A549 treated with CORT108297 at 1 μM for 4 hours (cell line): ENCODE measurements at places on chromosomes 1 and 21. TPM values are rescaled to one million over a fixed set of nuclear protein-coding genes. Genes with fewer than 3 reads are reported as not detected.

The LEFTY1 gene
- total RNA-seq = 0.15 to 0.54 TPM (median 0.46 TPM) in 5 replicates

The TNFSF4 gene
- 0.03 to 0.04 TPM (median 0.03 TPM) in 3 of 5 replicates, not detected in the others for total RNA-seq

The RGS8 gene
- not detected in 5 replicates for total RNA-seq

The FMO4 gene
- total RNA-seq = 0.44 to 0.68 TPM (median 0.50 TPM) in 5 replicates

The TAS1R3 gene
- 0.12 to 0.17 TPM (median 0.14 TPM) in 5 replicates for total RNA-seq

The SELL gene
- total RNA-seq = 0.14 to 0.36 TPM (median 0.19 TPM) in 5 replicates

The SPRR1A gene
- total RNA-seq = not detected in 5 replicates

The TNNT2 gene
- total RNA-seq = 0.10 TPM in 1 of 5 replicates, not detected in the others

The FABP3 gene
- total RNA-seq = not detected in 5 replicates

The ATAD3C gene
- not detected in 5 replicates for total RNA-seq

The GSTM5 gene
- total RNA-seq = not detected in 5 replicates

The ERG gene
- total RNA-seq = not detected in 5 replicates

The CCDC181 gene
- total RNA-seq = 0.06 to 0.24 TPM (median 0.10 TPM) in 5 replicates

The KDF1 gene
- total RNA-seq = 0.07 to 0.08 TPM in 2 of 5 replicates, not detected in the others

The LRIF1 gene
- 17.5 to 26.7 TPM (median 18.2 TPM) in 5 replicates for total RNA-seq

The ACTL8 gene
- total RNA-seq = 1.2 to 2.0 TPM (median 1.5 TPM) in 5 replicates

The SLC35E2B gene
- 10.0 to 14.5 TPM (median 12.6 TPM) in 5 replicates for total RNA-seq

The C4BPB gene
- 1.4 to 1.8 TPM (median 1.6 TPM) in 5 replicates for total RNA-seq

The MCOLN2 gene
- total RNA-seq = 2.0 to 2.9 TPM (median 2.5 TPM) in 5 replicates

The IGSF21 gene
- not detected in 5 replicates for total RNA-seq

The TUT4 gene
- 15.3 to 23.2 TPM (median 16.5 TPM) in 5 replicates for total RNA-seq

The SPAG17 gene
- not detected in 5 replicates for total RNA-seq

The CYP4A11 gene
- total RNA-seq = not detected in 5 replicates

The NR5A2 gene
- 3.7 to 5.3 TPM (median 5.0 TPM) in 5 replicates for total RNA-seq

The DEPDC1 gene
- total RNA-seq = 12.8 to 17.9 TPM (median 16.1 TPM) in 5 replicates

The TMPRSS2 gene
- total RNA-seq = 0.09 to 0.16 TPM (median 0.14 TPM) in 3 of 5 replicates, not detected in the others

The MMP23B gene
- 0.30 to 0.73 TPM (median 0.60 TPM) in 5 replicates for total RNA-seq
